ENCODE measurements at places on chromosomes 13 and 19.

GRCh38 chr19:12723381-12723640, 421 bp downstream of the TNPO2 start:
- DNase-seq, result no peak

GRCh38 chr19:33300894-33301143, 1.5 kb downstream of the CEBPA start:
- DNase-seq, result no peak

- DNase-seq, result no peak
Measured at GRCh38 chr13:112179995-112180394, 113.0 kb downstream of the SOX1 start.

DNA sequence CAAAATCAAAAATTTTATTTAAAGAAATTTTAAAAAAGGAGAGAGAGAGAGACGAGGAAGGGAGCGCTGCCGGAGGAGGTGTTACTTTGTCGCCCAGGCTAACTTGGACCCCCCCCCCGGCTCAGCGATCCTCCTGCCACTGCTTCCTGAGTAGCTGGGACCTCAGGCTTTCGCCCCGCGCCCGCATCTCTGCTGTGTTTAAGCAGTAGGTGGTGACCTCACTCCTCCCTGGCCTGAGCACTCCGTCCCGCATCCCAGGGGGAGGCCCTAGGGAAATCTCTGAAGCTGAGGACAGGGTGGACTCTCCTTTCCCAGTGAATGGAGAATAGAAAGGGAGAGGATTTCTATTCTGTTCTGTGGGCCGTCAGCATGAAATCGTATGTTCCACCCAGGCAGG, 485 bp upstream of the ZNF845 start:
- DNase-seq, result no peak

- no peak for DNase-seq
Measured at GRCh38 chr13:102902789-102903347, 57.0 kb downstream of the ERCC5 start.

- no peak for DNase-seq
Measured at GRCh38 chr19:1119475-1120217, 15.9 kb downstream of the GPX4 start.

GRCh38 chr13:112446347-112446861, 70.2 kb downstream of the SPACA7 start:
- no peak for DNase-seq

- no peak for DNase-seq
Measured at GRCh38 chr13:110124201-110124940, 182.6 kb downstream of the COL4A1 start.

DNA sequence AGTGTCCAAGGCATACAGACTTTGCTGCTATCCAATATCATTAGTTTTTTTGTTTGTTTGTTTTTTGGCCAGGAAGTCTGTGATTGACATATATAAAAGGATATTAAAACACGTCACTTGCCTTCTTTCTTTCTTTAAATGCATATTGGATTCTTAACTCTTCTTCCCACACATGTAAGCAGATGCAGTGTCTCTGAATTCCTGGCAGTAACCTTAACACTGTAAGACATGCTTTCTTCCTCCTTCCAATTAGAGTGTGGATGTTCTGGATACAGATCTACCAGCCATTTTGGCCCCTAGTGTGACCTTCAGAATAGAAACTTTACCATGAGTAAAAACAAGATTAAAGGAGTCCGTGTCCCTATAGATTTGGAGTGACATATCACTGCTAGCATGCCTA, 967.4 kb upstream of the PRR20A start:
- DNase-seq, result no peak

GRCh38 chr13:26011996-26012821, 39.6 kb downstream of the SHISA2 start:
- DNase-seq, result no peak

DNA sequence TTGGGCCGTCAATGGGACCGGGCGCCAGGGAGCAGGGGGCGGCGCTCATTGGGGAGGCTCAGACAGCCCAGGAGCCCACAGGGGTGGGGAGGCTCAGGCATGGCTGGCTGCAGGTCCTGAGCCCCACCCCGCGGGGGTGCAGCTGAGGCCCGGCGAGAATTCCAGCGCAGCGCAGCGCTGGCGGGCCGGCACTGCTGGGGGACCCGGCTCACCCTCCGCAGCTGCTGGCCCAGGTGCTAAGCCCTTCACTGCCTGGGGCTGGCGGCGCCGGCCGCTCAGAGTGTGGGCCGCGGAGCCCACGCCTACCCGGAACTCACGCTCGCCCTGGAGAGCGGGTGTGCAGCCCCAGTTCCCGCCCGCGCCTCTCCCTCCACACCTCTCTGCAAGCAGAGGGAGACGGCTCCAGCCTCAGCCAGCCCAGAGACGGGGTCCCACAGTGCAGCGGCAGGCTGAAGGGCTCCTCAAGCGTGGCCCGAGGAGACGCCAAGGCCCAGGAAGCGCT, 1227.4 kb downstream of the PCDH17 start:
- DNase-seq, result no peak

DNA sequence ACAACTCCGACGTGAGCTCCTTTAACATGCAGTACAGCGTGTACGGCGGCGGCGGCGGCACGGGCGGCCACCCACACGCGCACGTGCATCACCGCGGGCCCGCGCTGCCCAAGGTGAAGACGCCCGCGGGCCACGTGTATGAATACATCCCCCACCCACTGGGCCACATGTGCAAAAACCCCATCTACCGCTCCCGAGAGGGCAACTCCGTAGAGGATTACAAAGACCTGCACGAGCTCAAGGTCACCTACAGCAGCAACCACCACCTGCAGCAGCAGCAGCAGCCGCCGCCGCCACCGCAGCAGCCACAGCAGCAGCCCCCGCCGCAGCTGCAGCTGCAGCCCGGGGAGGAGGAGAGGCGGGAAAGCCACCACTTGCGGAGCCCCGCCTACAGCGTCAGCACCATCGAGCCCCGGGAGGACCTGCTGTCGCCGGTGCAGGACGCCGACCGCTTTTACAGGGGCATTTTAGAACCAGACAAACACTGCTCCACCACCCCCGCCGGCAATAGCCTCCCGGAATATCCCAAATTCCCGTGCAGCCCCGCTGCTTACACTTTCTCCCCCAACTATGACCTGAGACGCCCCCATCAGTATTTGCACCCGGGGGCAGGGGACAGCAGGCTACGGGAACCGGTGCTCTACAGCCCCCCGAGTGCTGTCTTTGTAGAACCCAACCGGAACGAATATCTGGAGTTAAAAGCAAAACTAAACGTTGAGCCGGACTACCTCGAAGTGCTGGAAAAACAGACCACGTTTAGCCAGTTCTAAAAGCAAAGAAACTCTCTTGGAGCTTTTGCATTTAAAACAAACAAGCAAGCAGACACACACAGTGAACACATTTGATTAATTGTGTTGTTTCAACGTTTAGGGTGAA, 6.6 kb downstream of the SLITRK5 start:
- no peak for DNase-seq
